ENCODE measurements at places on chromosomes 1 and 21.

DNA sequence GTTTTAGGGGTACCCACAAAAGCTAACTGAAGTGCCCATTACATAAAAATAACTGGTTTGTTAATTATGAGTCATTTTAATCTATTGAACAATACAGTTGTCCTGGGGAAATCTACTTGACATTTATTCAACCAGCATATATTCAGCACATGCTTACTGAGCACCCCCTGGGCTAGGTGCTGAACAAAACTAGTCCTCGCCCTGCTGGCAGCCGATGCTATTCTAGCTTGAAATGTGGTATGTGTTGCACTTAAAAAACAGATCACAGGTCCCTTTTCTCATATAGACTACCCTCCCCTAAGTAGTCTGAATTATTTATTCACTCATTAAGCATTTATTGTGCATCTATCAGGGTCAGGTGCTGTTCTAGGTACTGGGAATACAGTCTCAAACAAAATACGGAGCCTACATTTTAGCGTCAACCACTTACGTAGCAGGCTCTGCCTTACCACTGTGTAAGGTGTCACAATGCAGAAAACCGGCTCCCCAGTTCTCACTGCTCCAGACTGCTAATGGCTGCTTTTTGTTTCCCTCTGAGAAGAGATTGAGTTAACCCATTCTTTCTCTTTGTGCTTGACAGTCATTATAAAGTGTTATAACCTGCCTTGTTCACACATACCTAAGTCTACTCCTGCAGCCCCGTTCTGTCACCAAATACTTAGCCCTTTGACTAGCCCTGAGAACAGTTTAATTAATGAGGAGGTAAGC lies 57.1 kb downstream of the ADCY10 start:
- DNase-seq, result no peak

DNA sequence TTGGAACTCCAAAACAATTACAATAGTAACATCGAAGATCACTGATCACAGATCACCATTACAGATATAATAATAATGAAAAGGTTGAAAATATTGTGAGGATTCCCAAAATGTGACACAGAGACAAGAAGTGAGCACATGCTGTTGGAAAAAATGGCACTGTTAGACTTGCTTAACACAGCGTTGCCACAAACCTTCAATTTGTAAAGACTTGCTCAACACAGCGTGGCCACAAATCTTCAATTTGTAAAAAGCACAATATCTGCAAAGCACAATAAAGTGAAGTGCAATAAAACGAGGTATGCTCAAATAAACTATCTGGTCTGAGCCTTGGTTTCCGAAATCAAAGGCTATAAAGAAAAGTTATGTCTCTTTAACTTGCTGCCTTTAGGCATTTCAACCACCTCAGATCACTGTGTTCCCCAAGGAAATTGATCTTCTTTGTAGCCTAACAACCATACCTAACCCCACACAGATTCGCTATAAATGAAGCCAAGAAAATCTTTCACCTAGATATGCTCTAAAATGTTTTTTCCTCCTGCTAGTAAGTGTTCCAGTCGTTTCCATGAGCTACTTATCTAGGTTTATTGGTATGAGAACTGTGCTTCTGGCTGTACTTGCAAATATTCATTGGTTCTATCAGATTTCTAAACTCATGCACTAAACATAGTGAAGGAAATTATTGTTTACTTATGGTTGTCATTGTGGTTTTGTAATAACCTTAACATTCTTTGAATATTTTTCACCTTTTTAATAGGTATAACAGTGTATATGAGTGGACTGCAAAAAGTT lies 13.1 kb upstream of the LPGAT1 start:
- no peak for DNase-seq

DNA sequence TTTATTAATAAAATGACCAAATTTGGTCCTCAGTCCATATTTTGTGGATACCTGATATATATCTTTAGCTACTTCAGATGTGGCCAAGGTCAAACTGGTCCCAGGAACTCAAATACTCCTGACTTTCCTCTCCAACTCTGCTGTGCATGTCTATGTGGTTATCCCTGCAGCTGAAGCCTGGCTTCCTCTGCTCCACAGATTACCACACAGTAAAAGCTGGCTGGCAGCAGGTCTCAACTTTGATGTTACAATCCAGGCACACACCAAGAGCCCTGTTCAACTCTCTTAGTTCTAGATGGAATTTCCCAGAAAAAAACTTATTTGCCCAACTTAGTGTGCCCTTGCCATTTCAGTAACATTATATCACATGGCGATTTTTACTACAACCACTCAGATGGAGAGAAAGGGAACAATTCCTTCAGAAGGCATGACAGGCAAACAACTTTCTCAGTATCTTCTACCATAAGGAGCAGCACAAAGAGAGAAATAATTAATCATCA lies 479.5 kb downstream of the PLPP3 start:
- no peak for DNase-seq

DNA sequence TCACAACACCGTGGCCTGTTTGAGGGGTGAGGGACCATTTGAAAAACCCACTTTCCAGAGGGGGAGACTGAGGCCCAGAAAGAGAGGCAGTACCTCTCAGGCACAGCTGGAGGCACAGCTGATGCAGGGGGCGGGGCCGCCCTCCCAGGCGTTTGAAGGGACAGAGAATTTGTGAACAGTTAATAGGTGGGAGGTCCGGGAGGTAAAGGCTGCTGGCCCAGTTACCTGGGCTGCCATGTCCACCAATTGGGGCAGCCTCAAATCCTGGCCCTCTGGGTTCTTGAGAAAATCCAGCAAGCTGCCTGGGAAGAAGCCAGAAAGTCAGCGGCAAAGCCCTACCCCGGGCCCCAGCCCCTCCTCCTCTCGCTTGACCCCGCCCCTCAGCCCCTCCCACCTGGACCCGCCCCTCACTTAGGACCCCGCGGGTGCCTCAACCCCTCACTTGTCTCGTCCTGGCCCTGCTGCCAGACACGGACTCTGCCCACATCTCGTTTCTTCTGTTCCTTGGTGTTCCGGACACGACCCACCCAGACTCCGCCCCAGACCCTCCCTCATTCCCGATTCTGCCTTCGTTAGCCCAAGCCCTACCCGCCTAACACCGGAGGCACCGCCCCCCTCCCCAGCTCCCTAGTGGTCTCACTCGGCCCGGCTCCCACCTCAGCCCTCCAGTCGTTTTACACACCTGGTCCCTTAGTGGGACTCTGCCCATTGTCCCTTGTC lies 10.8 kb upstream of the AHDC1 start:
- no peak for DNase-seq

- DNase-seq, result peak; percentile 56
Observed at GRCh38 chr1:66349242-66349641, 184.7 kb upstream of the SGIP1 start.

DNA sequence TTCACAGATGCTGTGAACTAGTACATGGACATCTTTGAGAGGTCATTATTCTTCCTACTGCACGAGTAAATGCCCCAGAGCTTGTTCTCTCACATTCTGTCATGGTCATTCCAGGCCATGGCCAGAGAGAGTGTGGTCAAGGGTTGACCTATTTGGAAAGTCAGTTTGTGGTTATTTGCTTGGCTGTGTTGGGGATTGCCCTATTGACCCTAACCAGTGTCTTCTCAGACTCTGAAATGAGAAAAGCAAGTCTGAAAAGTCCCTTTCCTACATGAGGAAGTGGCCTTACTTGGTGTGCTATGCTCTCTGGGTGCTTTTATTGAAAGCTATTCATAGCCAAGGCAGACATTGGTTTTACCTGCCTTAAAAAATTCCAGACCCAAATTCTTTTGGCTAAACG lies 26.6 kb downstream of the CLIC6 start:
- no peak for DNase-seq

DNA sequence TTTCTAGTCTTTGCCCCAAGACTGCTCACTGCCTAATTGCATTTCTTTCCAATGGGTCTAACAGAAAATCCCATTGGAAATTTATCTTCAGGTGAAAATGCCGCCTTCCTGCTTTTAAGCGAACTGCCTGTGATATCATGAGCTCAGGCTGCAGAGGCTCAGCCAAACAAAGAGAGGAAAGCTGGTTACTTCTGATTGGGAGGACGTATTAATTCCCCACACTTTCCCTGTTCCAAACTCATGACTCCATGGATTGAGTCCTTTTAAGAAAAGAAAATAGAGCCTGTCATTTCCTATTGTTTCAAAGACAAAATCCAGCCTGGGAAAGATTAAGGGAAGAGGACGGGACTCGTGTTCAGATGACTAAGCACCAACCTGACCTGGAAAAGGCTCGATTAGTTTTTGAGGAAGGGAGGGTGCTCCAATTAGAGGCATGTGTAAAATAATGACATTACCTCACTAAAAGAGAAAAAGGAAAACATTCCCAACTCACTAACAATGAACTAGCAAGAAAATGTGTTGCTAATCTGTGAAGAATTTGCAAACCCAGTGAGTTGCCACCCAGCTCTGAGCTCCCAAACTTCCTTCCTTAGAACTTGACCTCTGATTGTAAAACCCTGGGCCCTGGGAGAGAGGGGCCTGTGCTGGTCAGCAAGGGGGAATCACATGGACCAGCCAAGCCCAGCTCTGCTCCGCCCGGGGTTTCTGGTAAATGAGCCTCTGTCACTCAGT lies 61.2 kb downstream of the TCP10L start:
- DNase-seq, result no peak

GRCh38 chr1:109621379-109622136 lies 1.9 kb downstream of the AMPD2 start:
- DNase-seq, result no peak

DNA sequence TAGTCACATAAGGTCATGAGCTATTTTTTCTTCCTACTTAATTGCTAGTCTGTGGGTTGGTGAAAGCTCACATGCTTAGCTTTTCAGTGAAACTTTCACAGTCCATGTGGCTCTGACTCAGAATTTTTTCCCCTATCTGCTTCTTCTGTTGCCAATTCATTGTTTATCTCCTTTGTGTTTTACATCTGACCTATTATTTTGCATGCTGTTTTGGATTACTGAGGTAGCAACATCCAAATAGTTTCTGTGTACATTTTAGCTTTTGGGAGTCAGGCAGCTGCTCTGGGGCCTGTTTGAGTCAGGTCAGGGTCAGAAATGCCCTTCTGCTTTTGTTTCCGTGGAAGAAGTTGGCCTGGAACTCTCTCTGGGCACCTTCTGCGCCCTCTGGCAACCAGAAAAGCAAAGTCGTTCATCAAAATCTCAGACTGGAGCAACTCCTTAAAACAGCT lies 40.0 kb downstream of the ROR1 start:
- DNase-seq, result no peak

DNA sequence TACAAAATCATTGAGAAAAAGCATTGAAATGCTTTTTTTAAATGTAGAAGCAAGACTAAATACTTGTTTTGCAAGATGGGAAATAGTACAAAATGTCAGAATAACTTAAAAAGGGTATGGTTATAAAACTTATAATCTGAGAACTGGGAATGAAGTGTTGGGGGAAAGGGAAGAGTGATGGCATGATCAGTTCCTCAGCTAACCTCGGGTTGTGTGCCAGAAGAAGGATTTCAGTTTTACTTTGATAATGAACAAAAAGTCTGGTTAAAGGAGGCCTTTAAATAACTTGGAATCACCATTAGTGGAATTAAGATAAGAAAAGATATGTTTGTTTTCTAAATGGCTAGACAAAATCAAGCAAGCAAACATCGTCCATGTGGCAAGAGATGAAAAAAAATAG lies 20.7 kb downstream of the NEK7 start:
- no peak for DNase-seq

- DNase-seq, result no peak
Observed at GRCh38 chr1:191892716-191893115, 265.5 kb upstream of the RGS18 start.

DNA sequence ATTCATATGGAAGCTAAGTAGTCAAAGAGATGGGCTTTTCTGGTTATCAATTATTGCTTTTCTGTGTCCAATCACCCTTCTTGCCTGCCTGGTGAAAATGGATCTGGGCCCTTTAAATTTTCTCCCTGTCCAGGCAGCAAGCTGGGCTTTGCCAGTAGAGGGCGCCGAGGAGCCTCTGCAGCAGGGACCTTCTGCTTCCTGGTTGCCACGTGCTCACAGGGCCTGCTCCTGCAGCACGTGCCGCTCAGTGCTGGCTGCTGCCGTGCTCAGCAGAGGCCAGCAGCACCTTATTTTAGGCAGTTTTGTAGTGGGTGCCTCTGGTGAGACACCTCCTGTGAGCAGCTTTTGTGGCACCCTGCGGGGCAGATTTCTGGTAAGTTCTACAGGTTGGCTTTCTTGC lies 4.0 kb downstream of the ACTL8 start:
- DNase-seq, result no peak

- no peak for DNase-seq
Observed at GRCh38 chr1:204617256-204618147, 68.0 kb downstream of the LRRN2 start.

GRCh38 chr21:32348604-32349332 lies 44.0 kb downstream of the URB1 start:
- peak; percentile 86 for DNase-seq

- DNase-seq, result no peak
Observed at GRCh38 chr1:221768444-221769066, 26.7 kb upstream of the DUSP10 start.

DNA sequence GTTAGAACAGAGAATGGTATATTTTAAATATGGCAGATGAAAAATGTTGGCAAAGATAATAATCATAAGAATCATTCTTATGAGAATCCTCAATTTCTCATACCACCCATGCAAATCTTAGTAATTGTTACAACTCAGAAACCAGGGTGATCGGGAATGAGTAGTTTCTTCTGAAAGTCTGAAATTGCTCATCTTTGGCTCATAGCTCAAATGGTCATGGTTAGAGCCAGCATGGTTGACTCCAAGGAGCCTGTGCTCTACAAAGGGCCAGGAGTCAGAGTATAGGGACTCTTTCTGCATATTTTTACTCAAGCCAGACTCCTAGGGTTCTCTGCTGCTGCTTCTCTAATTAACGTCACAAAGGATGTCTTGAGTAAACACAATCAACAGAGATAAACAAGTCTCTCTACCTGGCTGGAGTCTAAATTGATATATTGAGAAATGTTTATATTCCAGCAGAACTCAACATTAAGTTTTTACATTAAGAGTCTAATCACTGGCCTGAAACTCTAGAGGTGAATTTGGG lies 1.9 kb upstream of the ETV3 start:
- no peak for DNase-seq

DNA sequence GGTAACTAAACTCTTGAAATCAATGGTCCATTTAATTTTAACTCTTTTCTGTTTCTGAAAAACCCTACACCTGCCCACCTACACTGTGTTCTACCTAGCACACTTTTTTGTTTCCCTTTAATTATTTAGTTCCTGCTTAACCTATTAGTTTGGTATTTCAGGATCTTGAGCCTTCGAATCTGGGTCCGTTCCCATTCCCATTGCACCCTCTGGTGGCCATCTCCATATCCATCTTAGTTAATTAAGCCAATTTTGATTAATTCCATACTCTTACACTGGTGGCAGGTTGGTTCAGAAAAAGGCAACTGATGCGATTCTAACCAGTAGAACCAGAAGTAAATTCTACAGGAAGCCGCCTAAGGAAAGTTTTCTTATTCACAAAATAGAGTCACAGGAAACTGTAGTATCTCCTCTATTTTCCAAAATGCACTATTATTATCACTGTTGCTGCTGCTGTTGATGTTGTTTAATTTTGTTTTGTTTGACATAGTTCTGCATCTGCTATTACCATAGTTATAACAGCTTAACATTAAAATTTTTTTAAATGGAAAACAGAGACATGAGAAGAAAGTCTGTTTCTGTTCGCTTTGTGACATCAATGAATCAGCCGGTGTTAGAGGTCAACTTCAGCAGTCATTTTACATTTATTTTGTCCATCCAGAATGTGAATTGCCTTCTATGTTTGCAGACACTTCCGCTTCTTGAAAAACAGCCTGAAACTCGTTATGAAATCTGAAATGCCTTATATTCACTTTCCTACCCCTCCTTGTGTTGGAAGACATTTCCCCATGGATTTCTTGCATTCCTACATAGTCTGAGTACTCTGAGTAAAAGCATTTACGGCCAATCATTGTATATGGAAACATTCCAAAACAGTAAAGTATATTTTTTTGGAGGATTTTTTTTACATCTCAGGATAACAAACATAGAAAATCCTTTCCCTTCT lies 115.5 kb upstream of the NCAM2 start:
- no peak for DNase-seq
